ENCODE measurements at places on chromosomes 2 and 18. TPM values are rescaled to one million over a fixed set of nuclear protein-coding genes. Genes with fewer than 3 reads are reported as not detected.

DNA sequence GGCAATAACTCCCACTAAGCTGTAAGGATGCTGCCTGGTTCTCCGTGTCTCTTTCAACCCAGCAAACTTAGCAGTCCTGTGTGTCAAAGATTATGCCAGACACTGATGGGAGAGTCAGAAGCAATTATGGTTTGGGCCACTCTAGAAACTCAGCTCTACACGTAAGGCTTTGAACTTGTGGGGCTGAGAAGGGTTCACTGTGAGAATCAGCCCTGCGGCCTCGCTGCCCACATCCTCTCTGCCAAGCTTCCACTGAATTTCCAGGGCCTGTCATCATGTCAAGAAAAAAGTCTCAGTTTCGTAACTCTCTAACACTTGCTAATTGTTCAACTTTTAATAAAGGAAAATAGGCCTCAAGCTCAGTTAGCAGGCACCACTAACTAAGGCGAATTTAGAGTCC lies 308.8 kb upstream of the LYPD1 start:
- no peak overlapping the region for H3K27ac ChIP-seq
- no peak for DNase-seq
- H3K4me3 ChIP-seq, result no peak overlapping the region
- H3K36me3 ChIP-seq, result no peaks in the 10 kb centered on the region
- H3K27me3 ChIP-seq, result no peaks in the 10 kb centered on the region
- no peaks in the 10 kb centered on the region for H3K4me1 ChIP-seq

GRCh38 chr2:45273412-45274249 lies 264.4 kb upstream of the SIX2 start:
- no peaks in the 10 kb centered on the region for H3K36me3 ChIP-seq
- no peak overlapping the region for H3K4me3 ChIP-seq
- no peaks in the 10 kb centered on the region for H3K27me3 ChIP-seq
- no peaks in the 10 kb centered on the region for H3K4me1 ChIP-seq
- H3K27ac ChIP-seq, result no peak overlapping the region

DNA sequence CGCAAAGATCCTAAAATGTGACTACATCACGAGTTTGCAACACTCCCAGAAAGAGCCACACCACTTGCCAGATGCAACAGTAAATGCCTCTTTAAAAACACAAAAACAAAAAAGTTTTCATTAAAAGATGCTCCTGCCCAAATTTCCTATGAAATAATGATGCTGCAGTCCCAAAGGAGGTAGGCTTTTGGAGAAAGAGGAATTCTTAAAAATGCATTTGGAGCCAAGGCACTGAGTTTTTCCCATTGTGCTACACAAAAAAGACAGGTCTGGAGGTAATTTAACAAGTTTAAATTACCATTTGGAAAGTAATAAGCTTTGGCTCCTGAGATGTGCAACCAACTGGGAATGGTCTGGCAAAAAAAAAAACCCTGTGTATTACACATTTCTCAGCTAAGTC lies 145.0 kb downstream of the PID1 start:
- no peak overlapping the region for H3K4me3 ChIP-seq
- no peaks in the 10 kb centered on the region for H3K27me3 ChIP-seq
- DNase-seq, result no peak

DNA sequence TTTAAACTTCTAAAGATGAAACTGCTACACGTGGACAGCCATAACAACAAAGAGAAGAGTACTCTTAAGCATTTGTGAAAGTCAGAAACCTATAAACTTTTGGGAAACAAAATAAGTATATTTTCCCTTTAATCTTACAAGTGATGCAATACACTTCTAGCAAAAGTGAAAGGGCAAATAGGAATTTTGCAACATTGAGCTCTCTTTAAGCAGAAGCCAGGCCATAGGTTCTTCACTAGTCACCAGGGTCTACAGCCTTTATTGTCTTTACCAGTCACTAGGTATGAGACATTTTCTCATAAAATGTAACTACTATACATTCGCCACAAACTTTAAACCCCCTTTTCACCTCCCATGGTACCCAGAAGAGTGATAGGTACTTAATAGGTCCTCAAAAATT lies 37.5 kb downstream of the SCN1A start:
- no peaks in the 10 kb centered on the region for H3K27me3 ChIP-seq
- DNase-seq, result no peak
- H3K27ac ChIP-seq, result no peak overlapping the region
- H3K4me3 ChIP-seq, result no peak overlapping the region
- no peaks in the 10 kb centered on the region for H3K36me3 ChIP-seq

- no peak overlapping the region for H3K27ac ChIP-seq
- no peak for DNase-seq
- H3K4me3 ChIP-seq, result no peak overlapping the region
- H3K27me3 ChIP-seq, result no peaks in the 10 kb centered on the region
Observed at GRCh38 chr2:28821295-28821958, 10.8 kb downstream of the SPDYA start.

The GCG gene
- total RNA-seq, result not detected

The SH3RF3 gene
- 7.4 TPM for total RNA-seq

DNA sequence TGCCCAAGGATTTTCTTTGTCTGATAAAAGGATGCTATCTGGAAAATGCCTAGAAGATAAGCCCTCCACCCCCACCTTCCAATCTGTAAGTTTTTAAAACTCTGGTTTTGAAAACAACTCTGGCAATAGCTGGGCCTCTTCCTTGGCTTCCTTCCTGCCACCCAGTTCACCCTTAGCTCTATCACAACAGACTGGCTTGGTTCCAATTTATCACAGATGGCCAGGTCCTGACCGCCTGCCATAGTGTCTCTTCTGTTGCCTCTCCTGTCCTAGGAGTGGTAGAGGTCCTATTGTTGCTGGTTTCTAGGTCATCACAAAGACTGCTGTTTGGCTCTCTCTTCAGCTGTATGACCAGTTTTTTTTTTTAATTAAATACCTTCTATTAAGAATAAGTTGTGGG lies 1727.9 kb upstream of the SLC39A10 start:
- no peak for DNase-seq
- no peaks in the 10 kb centered on the region for H3K27me3 ChIP-seq
- H3K36me3 ChIP-seq, result no peaks in the 10 kb centered on the region
- no peak overlapping the region for H3K4me3 ChIP-seq
- H3K27ac ChIP-seq, result no peak overlapping the region
- H3K4me1 ChIP-seq, result no peaks in the 10 kb centered on the region

DNA sequence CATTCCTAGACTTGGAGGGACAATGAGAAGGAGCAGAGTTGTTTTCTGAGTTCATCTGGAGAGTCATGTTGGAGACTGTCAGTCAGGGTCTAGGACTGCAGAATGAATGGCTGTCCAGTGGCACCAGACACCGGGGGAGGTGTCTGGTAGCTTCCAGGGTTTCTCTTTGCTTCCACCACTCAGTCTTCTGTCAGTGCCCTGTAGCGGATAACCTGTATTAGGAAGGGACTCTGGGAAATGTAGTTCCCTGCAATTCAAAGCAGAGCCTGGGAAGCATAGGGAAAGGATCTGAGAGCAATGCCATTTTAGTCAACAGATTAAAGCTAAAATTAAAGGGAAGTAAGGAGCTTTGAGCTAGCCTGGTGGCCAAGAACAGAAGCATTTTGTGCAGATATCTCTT lies 257.9 kb downstream of the THSD7B start:
- no peaks in the 10 kb centered on the region for H3K36me3 ChIP-seq
- H3K4me3 ChIP-seq, result no peak overlapping the region
- no peaks in the 10 kb centered on the region for H3K4me1 ChIP-seq
- DNase-seq, result no peak
- no peak overlapping the region for H3K27ac ChIP-seq
